ENCODE measurements at places on chromosomes 6 and 20.
A peak's percentile ranks its signal among the peaks of the same experiment; 100 is the strongest.

- H3K27ac ChIP-seq: no peak overlapping the region
- H3K4me1 ChIP-seq: no peaks in the 10 kb centered on the region
- H3K4me3 ChIP-seq: no peak overlapping the region
- no peak for DNase-seq
These were observed 288.0 kb downstream of the PHACTR1 start for GRCh38 chr6:13004601-13005000.

- H3K4me1 ChIP-seq: peaks cover 14% of the 10 kb centered on the region
- H3K36me3 ChIP-seq: no peaks in the 10 kb centered on the region
- H3K4me3 ChIP-seq: no peak overlapping the region
These were observed 374.4 kb downstream of the UTRN start for GRCh38 chr6:144659202-144660182.

DNA sequence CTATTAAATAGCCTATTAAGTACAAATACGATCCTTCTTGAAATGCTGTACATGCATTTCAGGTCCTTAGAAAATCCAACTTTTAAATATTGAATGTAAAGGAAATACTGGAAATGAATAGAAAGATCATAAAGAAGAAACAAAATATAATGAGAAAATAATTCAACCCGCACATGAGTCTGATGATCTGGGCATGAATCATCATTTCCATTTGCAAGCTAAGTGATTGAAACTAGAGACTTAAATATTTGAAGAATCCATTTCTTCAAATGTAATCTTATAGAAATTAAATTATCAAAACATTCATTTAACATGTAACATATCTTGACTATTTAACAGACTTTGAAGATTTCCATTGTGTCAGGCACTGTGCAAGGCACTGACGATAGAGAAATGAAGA, 977.0 kb downstream of the TFAP2A start:
- H3K4me1 ChIP-seq: no peaks in the 10 kb centered on the region
- H3K27ac ChIP-seq: no peak overlapping the region
- no peak overlapping the region for H3K4me3 ChIP-seq
- no peak for DNase-seq

- no peaks in the 10 kb centered on the region for H3K27me3 ChIP-seq
- H3K4me1 ChIP-seq: peaks cover 6% of the 10 kb centered on the region
- no peak overlapping the region for H3K27ac ChIP-seq
- no peak overlapping the region for H3K4me3 ChIP-seq
- DNase-seq: no peak
These were observed 41.9 kb downstream of the AGPAT4 start for GRCh38 chr6:161232010-161232409.

GRCh38 chr6:136365776-136366354, 76.2 kb upstream of the BCLAF1 start:
- no peak for DNase-seq
- no peaks in the 10 kb centered on the region for H3K27me3 ChIP-seq
- no peak overlapping the region for H3K4me3 ChIP-seq
- H3K27ac ChIP-seq: no peak overlapping the region

DNA sequence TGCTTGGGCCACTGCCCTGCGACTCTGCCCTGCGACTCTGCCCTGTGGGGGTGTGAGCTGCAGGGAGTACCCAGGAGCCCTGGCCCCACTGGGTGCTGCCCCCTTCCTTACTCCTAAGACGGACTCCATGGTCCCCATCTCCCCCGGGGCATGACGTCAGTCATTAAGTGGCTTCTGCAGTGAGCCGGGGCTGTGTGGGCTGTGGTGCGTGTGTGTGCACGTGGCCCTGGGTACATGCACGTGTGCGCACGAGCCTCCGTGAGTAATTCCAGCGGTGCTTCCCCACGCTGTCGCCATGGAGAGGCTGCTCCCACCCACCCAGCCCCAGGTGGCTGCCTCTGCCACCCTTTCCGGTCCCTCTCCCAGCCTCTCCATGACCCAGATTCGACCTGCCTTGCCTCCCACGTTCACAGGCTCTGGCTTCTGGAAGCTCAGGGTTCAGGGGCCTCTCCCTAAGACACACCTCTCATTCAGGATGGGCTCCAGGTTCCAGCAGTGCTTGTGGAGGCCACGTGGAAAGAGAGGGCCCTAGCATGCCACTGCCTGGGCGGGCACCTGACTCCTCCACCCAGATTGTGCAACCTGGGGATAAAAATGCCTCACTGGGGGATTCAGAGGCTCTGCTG, 88.3 kb downstream of the DLGAP4 start:
- H3K4me3 ChIP-seq: no peak overlapping the region
- no peak overlapping the region for H3K27ac ChIP-seq
- H3K36me3 ChIP-seq: no peaks in the 10 kb centered on the region
- no peaks in the 10 kb centered on the region for H3K27me3 ChIP-seq
- no peaks in the 10 kb centered on the region for H3K4me1 ChIP-seq

DNA sequence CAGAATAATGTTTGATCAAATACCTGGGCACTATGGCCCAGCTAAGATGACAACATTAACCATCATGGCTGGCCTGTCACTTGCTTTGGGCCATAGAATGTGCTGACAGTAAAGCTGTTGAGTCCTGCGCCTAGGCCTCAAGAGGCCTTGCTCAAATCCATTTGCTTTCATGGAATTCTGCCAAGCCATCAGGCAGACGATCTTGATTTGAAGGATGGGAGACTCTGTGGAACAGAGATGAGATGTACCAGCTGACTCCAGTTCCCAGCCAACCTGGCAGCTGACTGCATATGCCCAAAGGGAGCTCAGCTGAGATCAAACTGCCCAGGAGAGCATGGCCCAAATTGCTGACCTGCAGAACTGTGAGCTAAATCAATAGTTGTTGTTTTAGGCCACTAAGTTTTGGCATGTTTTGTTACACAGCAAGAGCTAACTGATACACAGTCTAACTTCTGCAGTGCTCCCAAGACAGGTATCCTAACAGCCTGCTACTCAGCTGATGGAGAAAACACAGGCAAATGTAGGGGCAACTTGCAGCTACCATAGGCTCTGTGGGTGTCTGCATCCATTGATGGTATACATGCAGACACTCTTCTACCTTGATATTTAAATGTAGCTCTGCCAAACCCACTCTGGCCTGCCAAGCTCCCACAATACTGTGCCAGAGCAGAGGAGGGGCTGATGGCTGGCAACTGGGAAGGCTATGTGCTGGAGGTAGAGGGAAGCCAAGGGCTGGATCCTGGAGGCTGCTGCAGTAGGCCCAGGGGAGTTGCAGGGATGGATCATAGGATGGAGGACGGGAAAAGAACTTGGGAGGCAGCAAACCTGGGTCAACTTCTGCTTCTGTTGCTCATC, 55.2 kb upstream of the RNF24 start:
- no peaks in the 10 kb centered on the region for H3K27me3 ChIP-seq
- H3K4me3 ChIP-seq: no peak overlapping the region
- no peak overlapping the region for H3K27ac ChIP-seq
- peaks cover 14% of the 10 kb centered on the region for H3K4me1 ChIP-seq
- no peak for DNase-seq
- H3K36me3 ChIP-seq: no peaks in the 10 kb centered on the region

DNA sequence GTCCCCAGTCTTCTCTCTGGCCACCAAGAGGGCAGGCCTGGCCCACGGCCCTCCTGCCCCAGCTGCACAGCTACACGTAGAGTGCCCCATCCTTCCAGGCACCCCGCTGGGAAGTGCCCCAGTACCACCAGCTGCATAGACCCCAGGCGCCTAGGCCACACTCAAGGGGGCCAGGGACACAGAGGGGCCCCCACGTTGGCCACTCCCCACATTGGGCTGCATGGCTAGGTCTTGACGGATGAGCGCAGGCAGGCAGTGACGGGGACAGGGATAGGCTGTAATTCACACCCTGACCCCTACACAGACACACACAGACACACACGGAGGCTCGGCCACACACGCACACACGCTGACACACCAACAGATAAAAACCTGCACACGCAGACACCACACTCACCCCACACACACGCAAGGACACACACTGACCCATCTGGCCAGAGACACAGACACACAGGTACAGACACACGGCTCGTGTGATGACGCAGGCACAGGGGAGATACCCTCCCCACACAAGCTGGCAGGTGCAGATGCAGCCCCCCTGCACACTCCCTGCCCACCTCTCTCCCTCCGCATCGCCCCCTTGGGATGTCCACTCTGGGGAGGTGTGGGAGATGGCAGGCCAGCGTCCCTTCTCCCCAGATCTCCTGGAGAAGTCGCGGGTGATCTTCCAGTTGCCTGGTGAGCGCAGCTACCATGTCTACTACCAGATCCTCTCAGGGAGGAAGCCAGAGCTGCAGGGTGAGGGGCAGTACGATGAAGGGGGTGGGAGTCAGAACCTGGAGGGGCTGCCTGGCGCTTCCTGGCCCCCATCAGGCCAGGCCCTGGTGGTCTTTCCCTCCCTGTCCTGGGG, 30.0 kb downstream of the MYH7B start:
- H3K36me3 ChIP-seq: no peaks in the 10 kb centered on the region
- no peak overlapping the region for H3K27ac ChIP-seq
- H3K4me3 ChIP-seq: no peak overlapping the region
- no peak for DNase-seq
- no peaks in the 10 kb centered on the region for H3K27me3 ChIP-seq

DNA sequence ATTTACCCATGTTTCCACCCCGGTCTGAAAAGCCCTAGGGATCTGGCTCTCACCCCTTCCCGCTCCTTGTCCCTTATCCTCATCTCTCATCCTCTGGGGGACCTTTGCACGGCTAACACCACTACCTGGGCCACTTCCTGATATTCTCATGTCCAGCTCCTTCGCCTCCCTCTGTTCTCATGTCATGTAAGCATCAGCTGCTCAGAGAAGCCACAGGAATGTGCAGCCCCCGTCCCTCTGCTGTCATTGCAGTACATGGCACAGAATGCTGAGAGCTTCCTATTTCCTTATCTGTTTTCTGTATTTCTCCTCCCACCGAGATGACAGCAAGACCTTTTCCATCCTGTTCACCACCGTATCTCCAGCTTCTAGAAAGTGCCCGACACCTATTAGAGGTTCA, 102.4 kb downstream of the MTHFD1L start:
- H3K4me1 ChIP-seq: no peaks in the 10 kb centered on the region
- H3K27me3 ChIP-seq: no peaks in the 10 kb centered on the region
- DNase-seq: peak; percentile 7
- peaks cover 3% of the 10 kb centered on the region for H3K36me3 ChIP-seq
- no peak overlapping the region for H3K27ac ChIP-seq
- no peak overlapping the region for H3K4me3 ChIP-seq

DNA sequence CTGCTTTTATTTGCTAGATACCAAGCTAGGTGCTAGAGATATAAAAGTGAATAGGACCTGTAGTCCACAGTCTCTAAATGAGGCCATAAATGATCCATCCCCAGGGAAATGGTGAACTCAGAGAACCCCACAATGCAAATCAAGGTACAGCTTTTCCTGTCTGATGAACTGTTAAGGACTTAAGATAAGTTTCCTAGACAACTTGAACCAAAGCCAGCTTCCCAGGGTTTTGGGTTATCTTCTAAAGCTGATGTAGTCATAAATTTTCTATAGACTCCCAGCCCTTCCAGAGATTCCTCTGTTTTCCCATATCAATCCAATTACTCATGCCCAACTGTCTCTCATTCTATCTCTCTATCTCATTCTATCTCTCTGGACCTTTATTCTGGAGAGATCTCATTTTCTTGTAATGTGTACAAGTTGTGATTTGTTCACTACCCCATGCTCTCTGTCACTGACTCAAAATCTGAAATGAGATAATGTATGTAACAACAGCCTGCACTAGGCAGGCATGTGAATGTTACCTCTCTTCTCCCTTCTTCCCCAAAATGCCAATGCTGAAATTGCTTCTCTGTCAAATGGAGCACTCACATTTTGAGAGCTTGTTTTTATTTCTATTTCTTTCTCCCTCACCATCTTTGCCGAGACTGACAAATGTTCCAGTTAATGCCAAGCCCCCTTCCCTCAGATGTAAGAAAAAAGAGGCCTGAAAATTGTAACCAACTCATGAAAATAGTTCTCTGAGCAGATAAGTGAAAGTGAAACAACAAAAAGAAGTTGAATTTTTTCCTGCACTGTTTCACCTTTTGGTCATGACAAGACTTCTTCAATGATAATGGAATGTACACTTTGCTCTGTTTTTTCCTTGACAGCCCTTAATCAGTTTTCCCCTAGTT, 279.9 kb downstream of the SLC35F1 start:
- no peaks in the 10 kb centered on the region for H3K27me3 ChIP-seq
- H3K4me3 ChIP-seq: no peak overlapping the region
- DNase-seq: no peak

DNA sequence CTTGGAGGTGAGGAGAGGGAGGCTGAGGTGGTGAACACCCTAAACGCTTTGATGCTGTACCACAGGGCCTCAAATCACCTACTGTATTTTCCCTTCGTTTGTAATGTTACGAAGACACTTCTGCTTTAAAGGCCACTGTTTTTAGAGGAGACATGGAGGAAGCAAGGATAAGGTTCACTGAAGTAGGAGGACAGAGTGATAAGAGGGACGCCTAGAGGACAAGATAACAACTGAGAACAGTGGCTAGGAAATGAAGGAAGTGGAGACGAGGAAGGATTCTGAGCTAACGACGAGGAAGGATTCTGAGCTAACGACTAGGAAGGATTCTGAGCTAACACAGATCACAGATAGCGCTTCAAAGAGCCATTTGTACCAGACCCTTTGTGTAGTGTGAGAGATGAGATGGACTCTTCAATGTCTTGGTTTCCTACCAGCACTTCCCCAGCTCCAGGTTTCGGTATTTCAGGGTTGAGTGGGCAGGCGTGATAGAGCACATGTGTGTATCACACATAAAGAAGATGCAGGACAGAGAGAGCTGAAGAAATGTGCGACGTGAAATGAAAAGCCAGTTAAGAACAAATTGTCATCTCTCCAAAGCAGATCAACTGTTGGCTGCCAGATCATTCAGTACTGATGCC, 7.5 kb downstream of the SF3B5 start:
- no peaks in the 10 kb centered on the region for H3K4me1 ChIP-seq
- no peak overlapping the region for H3K27ac ChIP-seq
- DNase-seq: peak; percentile 45
- H3K4me3 ChIP-seq: no peak overlapping the region

- no peaks in the 10 kb centered on the region for H3K36me3 ChIP-seq
- no peak overlapping the region for H3K27ac ChIP-seq
- H3K27me3 ChIP-seq: no peaks in the 10 kb centered on the region
- H3K4me1 ChIP-seq: peaks cover 4% of the 10 kb centered on the region
These were observed 63.1 kb downstream of the SLX4IP start for GRCh38 chr20:10498200-10498599.

GRCh38 chr6:88869263-88870020, 94.0 kb downstream of the RNGTT start:
- no peak overlapping the region for H3K4me3 ChIP-seq
- DNase-seq: no peak
- no peaks in the 10 kb centered on the region for H3K4me1 ChIP-seq
- no peak overlapping the region for H3K27ac ChIP-seq
- H3K27me3 ChIP-seq: no peaks in the 10 kb centered on the region

DNA sequence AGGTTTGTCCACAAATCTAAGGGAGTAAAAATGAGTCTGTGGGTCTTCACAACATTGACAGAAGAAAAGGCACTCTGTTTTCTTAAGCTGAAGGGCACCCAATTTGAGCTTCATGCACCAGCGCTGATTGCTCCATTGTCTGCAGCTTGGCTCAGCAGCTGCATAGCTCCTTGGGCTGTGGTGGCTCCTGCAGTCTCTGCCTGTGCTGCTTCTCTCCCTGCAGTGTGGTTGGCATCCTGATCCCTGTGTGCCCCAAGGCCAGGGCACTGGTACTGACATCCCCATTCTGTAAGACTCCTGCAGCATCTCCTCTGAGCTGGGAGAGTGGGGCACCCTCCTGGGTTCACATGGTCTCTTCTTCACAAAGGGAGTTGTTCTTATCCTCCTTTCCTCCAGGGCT, 83.2 kb upstream of the B3GAT2 start:
- peaks cover 13% of the 10 kb centered on the region for H3K4me1 ChIP-seq
- H3K4me3 ChIP-seq: no peak overlapping the region
- no peak overlapping the region for H3K27ac ChIP-seq
- H3K27me3 ChIP-seq: no peaks in the 10 kb centered on the region
- no peaks in the 10 kb centered on the region for H3K36me3 ChIP-seq

- DNase-seq: peak; percentile 92
- H3K4me3 ChIP-seq: peak overlapping the region; percentile 76
- H3K36me3 ChIP-seq: no peaks in the 10 kb centered on the region
- peak overlapping the region; percentile 96 for H3K27ac ChIP-seq
- peaks cover 6% of the 10 kb centered on the region for H3K4me1 ChIP-seq
These were observed 828 bp upstream of the DSTN start for GRCh38 chr20:17568972-17569521.

Data from mesendoderm (in vitro differentiated cells).